Inflammatory macrophage treated with lipopolysaccharide for 1 hour (primary cell): ENCODE measurements at places on chromosomes 7 and 10.

DNA sequence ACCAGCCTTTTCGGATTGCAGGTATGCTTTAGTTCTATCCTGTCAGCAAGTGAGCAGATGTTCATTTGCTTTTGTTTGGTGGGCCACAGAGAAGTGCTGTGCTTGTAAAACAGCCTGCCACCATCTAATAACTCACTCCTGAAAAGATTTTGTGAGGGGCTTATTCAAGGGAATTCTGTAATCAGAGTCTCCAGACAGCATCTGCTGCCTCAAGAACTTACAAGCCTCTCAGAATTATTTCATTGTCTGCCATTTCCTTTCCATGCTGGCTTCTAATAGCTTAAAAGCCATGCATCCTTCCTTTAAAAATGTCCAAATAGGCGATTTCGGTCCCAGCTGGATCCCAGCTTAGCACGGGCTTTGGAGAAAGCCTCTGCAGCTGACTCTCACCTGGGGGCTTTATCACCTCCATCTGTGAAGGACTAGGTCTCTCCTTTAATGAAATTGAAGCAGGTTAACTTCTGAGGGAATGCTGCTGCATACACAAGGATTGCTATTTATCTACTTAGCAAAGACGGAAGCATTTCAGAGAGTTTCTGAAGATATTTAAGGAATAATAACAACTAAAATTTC is 48.0 kb downstream of the MALRD1 start:
- no peak for DNase-seq

GRCh38 chr10:71623098-71623985 is 96.2 kb downstream of the C10orf105 start:
- peak; percentile 47 for DNase-seq

- no peak for DNase-seq
Measured at GRCh38 chr7:44466300-44467216, 23.9 kb downstream of the NUDCD3 start.

DNA sequence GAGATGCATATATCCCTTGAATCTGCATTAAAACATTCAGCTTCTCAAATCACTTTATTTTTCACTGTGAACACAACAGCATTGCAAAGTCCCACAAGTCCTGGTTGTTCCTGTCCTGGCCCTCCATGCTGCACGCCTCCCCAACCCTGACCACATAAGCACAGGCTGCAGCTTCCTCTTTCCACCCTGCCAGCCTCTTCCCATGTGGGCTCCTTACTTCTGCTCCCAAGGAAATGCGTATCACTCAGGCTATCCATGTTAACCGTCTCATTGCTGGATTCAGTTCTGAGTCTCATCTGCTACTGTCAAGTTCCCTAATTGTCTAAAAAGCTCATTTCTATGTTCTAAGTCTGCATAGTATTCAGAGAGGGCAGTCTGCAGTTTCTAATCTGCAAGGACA is 89.7 kb upstream of the ZPBP start:
- peak; percentile 71 for DNase-seq

GRCh38 chr10:14782691-14783363 is 8.1 kb upstream of the FAM107B start:
- DNase-seq: no peak

DNA sequence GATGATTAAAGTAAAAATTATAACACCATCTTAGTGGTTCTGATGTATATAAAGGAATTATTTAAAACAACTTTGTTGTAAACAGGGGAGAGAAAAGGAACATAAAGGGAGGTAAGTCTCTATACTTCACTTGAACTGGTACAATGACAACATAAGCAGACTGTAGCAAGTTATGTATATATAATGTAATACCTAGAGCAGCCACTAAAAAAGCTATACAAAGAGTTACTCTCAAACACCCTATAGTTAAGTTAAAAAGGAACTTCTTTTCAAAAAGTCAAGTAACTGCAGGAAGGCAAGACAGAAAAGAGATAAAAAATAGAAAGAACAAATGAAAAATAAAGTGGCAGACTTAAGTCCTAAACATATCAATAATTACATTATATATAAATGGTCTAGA is 82.3 kb downstream of the ZNF503 start:
- no peak for DNase-seq

DNA sequence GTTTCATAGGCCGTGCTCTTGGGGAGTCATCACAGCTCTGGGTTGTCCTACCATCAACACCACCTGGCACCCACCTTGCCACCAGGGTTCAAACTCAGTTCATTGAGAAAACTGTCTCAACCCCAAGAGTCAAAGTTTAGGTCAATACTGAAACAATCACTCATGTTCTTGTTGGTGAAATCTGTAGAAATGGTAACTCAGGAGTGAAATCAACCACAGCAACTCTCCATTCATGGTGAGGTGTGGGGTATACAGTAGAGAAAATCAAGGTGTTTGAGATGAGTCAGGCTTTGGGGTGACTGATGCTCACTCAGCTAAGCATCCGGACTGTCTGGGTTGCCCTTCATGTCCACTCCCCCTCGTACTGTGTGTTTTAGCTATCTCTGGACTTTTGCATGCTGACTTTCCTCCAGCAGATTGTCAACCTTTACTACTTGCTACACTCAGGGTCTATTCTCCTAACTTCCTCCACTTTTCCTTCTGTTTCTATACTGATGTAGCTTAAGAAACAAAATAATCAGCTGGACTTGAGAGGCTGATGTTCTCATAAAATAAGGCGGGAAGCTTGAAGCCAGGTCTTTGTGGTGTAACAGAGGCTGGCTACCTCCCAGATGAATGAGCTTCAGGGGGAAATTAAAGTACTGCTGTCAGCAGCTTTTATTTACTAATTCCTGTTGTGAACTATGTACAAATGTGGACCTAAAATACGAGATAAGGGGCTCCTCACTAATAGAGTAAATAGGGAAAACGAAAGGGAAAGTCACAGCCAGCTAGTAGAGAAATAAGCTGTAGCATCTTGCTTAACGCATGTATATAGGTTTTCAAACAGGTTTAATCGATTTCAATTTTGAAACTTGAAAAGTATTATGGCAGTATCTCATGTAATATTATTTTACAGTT is 173.6 kb upstream of the AKR1E2 start:
- no peak for DNase-seq
